ENCODE measurements at places on chromosomes 13 and 19. TPM values are rescaled to one million over a fixed set of nuclear protein-coding genes. Genes with fewer than 3 reads are reported as not detected.

DNA sequence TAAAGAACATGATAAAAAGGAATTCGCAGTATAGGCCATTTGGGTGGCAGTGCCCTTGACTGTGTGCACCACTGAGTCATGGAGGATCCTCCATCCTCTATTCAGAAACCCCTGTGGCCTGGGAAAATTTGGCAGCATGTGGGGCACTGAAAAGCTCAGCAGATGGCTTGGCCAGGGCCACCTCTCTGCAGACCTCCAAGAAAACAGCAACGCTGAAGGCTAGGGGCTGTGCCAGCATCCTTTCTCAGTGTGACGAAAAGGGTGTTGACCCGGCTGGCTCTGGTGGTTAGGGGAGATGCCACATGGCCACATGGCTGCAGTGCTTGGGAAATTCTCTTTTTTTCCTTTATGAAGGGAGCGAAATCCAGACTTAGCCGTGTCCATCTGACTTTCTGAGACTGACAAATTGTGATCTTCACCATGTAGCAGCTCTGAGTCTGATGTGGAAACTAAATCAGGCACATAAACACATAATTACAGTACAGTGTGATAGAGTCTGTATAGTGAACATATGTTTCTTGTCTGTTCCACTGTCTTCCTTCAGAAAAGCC lies 178.0 kb downstream of the KCTD12 start:
- DNase-seq: no peak

- DNase-seq: no peak
Observed at GRCh38 chr13:96090240-96091101, 564 bp downstream of the HS6ST3 start.

DNA sequence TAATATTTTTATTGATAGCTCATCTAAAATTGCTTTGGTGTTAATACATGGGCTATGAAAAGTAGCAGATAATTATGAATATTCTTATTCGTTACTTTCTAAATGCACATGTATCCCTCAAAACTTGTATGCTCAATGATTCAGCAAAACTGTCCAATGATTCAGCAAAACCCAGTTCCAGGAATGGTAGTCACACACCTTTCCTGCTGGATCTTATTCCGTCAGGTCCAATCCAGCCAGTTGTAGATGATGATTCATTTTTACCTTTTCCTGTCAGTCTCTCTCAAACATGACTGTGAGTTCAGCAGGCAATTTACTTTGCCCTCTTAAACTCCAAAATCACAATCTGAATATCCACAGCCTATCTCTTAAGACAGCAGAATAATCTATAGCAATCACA lies 1082.6 kb downstream of the EFNB2 start:
- DNase-seq: peak; percentile 43

GRCh38 chr13:114269281-114269770 lies 12.1 kb upstream of the UPF3A start:
- DNase-seq: no peak

DNA sequence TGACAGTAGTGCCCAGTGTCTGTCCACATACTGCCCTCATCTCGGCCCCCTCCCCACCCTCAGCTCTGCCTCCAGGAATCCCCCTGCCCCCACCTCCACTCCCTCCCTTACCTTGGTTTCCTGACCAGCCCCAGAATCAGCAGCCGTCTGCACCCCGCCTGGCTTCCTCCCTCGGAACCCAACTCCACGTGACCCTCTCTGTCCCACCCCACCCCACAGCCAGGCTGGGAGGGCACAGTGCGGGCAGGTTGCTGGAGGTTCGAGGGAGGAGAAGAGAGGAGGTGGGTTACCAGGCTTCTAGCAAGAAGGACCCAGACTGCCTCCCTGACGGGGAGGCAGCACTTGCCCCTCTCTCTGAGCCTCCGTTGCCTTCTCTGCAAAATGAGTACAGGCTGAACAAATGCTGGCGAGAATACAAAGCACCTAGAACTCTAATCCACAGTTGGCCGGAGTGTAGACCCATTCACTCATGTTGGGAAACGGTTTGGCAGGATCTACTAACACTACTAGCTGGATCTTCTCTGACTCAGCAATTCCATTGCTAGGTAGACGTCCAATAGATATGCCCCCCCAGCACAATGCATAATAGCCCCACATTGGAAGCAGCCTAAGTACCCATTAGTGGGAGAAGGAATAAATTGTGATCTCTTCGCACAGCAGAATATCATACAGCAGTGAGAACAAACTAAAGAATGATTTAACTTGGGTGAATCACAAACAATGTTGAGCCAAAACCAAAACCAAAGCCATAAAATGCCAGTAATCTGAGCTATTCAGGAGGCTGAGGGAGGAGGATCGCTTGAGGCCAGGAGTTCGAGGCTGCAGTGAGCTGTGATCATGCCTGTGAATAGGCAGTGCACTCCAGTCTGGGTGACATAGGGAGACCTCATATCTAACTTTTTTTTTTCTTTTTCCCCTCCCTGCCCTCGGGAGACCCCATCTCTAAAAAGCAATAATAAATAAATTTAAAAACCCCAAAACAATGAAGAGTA lies at the start of gene RASAL3:
Gene RASAL3 (minus strand): TSS at position 151 of the 992 bp plus-strand sequence. CDS start 186 bp downstream, outside the sequence.
- DNase-seq: no peak

DNA sequence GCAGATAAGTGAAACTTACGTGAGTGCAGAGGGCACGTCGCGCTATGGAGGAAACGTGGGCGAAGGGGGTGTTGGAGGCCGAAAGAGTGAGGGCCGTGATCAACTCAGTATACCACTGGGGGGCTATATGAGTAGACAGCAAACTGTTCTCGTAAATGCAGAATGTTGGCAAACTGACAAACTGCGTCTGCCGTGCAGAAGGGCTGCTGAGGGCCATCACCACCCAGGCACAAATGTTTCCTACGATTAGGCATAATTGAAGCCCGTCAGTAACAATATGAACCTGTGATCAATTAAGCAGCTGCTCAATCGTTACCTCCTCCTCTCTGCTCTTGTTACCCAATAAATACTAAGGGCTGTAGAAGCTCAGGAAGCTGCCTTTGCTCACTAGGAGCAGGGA lies 17.3 kb upstream of the MADCAM1 start:
- no peak for DNase-seq

DNA sequence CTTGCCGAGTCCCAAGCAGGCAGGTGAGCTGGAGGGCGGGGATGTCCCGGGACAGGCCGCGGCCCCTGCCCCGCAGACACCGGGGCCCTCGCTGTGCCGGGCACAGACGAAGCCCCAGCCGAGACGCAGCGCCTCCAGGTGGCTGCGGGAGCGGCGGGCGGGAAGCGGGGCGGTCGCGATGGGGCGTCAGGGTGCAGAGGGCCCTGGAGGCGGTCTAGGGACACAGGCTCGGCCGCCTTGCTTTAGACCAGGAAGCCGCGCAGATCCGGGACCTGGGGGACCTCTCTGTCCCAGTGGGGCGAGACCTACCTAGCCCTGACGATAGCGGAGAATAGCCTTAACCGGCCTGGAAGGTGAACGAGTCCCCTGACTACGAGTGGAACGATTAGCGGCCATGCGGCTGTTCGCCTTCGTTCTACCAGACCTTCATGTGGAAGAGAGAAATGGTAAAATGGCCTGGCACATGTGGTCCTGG lies 4.2 kb upstream of the ZNF564 start:
- DNase-seq: no peak

GRCh38 chr13:25684491-25684890 lies 312.7 kb downstream of the ATP8A2 start:
- DNase-seq: no peak

DNA sequence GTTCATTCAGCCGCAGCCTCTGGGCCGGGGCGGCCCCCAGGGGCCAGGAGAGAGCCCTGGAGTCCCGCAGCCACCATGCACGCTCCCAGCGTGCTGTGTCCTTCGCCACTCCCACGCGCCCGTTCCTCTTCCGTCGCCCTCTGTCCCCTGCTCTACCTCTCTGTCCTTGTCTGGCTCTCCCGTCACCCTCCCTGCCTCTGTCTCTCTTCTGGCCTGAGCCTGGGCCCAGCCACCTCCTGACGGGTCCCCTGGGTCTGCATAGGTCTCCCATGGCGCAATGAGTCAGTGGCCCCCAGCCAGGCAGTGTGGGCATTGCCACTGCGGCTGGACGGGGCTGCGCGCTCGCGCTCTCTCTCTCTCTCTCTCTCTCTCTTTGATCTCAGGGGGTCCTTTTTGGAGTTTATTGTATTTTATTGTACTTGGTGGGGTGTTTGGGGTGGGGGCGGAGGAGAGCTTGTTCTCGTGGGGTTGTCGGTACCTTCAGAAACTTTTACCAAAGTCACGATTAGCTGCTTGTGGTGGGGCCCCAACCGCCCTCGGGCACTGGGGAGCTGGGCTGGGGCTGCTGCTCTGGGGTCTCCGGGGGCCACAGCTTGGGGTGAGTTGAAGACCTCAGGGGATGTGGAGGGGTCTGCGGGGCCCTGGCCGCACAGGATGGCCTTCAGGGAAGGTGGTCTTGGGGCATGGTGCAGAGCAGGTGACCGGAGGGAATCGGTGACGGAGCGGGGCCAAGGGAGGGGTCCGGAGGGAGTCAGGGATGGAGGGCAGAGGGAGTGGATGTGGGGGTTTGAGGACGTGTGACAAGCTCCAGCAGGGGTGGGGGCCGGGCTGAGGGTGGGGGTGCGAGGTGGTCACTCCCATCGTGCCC lies 1.7 kb upstream of the TGFBR3L start:
- DNase-seq: no peak

DNA sequence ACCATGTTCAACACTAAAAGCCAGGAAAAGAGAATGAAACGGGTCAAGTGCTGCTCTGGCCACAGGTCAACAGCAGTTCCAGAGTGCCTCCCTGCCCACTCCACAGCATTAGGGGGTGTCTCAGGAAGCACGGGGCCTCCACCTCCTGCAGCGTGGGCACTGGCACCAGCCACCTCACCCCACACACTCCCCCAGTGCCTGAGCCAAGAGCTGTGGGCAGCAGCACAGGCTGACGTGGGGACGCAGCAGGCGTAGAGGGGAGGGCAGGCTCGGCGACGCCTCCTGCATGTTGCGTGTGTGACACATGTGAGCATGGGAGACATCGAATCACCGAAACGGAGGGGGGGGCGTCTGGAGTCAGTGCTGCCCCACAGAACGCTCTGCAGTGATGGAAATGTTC lies 21.4 kb upstream of the TMEM160 start:
- no peak for DNase-seq

DNA sequence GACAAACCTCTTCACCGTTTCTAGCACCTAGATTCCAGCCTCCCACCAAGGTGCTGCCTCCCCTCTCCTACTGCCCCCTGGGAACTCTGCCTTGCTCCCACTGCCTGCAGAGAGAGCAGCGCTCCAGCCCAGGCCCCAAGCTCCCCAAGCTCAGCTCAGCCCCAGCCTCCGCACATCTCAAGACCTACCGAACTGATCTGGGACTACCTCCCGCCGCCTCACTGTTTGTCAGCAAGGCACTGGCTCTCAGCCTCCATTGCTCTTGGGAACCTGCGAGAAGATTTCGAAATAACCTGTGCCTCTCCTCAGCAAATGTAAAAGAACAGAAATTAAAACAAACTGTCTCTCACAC lies 92.4 kb upstream of the GPR183 start:
- DNase-seq: no peak

DNA sequence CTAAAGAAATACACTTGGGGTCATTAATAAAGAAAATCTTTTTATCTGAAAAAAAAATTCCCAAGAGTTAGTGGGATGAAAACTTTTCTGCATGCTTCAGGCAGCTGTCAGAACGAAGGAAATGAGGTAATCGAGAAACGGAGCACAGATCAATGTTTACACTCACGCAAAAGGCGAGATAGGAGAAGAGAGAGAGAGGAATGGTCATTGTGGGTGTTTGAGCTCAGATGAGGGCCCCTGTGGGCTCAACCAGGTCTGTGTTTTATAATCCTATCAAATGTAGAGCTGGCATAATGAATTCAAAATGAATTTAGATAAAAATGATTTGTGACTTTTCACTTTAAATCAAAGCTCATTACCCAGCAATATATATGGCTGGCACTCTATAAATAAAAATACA lies 6.3 kb upstream of the RXFP2 start:
- DNase-seq: no peak

DNA sequence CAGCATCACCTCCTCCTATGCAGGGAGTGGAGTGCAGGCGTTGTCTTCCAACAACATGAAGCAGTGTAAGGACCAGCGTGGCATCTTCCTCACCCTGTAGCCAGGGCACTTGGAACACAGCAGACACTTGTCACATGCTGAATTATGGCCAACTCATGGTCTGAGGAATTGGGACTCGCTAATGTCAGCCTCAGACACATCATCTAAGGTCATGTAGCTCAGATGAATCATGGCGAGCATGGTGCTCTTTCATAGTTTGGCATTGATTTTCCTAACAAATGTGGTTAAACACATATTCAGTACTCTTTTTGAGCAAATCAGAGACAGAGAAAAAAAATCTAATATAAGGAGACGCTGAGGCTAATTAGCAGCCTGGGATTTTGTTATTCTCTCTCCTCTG lies 99.6 kb upstream of the SGCG start:
- DNase-seq: no peak

The SLC17A7 gene
- not detected for total RNA-seq

The KIR2DL4 gene
- not detected for total RNA-seq

The RXFP2 gene
- not detected for total RNA-seq

The GNA15 gene
- total RNA-seq: 32.9 TPM

The ELSPBP1 gene
- total RNA-seq: not detected

The NMRK2 gene
- not detected for total RNA-seq

The PSPN gene
- total RNA-seq: 1.1 TPM

The GRIK5 gene
- 1.8 TPM for total RNA-seq

The GARIN5A gene
- 2.7 TPM for total RNA-seq
